Stimulated activated CD4-positive, alpha-beta T cell treated with anti-CD3 and anti-CD28 coated beads, TNF-alpha, amount 100 ng/mL, for 4 hours (primary cell): ENCODE measurements at places on chromosomes 2 and 18.

- no peak for DNase-seq
These were observed 339.7 kb upstream of the SLC14A2 start for GRCh38 chr18:45275367-45276113.

GRCh38 chr2:160679686-160680085 lies 186.1 kb upstream of the RBMS1 start:
- DNase-seq = no peak

GRCh38 chr2:222592176-222592575 lies 63.7 kb downstream of the FARSB start:
- DNase-seq = no peak

GRCh38 chr2:240419723-240420122 lies 15.7 kb upstream of the GPC1 start:
- DNase-seq = no peak

GRCh38 chr18:7603259-7604000 lies 36.3 kb downstream of the PTPRM start:
- no peak for DNase-seq

GRCh38 chr2:120867290-120868241 lies 131.9 kb downstream of the GLI2 start:
- no peak for DNase-seq
